GM13977 (cell line): ENCODE measurements at places on chromosomes 11 and 22.
A peak's percentile ranks its signal among the peaks of the same experiment; 100 is the strongest.

GRCh38 chr11:61680622-61681221 lies 531 bp downstream of the DAGLA start:
- DNase-seq = no peak

DNA sequence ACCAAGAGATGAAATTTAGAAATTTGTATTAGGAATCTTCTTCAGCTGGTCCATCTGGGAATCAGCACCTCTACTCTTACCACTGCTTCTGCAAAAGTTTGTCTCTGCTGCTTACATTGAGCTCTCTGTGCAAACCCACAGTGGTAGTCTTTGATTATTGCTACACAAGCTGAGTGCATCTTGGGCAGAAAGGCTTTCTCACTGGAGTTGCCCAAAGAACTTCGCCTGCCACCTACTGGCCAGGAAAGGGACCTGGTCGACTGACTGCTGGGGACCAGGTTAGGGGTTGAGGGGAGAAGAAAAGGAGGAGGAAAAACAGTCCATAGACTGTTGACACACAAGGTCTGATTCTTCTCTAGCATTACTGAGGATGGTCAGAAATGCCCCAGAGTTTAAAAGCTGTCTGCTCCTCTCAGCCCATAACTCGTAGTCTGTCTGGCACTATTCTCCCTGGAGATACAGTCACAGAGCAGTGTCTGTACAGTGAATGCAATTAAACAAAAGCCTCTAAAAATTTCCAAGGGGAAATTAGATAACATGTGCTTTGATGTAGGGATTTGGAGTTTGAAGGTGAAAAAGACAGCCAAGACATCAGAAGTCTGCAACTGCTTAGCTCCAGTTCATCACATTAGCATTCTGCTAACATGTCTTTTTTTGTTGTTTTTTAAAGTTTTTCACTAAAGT lies 215.0 kb upstream of the CTSC start:
- peak; percentile 26 for DNase-seq

GRCh38 chr11:115924744-115925567 lies 420.7 kb upstream of the CADM1 start:
- peak; percentile 60 for DNase-seq

DNA sequence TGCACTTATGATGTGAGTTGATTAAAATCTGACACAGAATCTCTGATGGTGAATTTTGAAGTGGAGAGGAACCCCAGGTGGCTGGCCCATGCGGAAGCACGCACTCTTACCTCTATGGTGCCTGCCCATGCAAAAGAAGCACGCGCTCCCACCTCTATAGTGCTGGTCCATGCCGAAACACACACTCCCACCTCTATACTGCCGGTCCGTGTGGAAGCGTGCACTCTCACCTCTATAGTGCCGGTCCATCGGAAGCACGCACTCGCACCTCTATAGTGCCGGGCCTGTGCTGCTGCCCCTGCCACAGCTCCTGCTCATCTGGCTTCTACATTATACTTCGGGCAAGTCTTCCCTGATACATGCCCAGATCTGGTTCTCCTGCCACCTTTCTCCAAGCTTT lies 36.8 kb upstream of the SLC25A1 start:
- DNase-seq = no peak

- no peak for DNase-seq
Observed at GRCh38 chr11:126669416-126669815, 313.9 kb downstream of the ST3GAL4 start.

DNA sequence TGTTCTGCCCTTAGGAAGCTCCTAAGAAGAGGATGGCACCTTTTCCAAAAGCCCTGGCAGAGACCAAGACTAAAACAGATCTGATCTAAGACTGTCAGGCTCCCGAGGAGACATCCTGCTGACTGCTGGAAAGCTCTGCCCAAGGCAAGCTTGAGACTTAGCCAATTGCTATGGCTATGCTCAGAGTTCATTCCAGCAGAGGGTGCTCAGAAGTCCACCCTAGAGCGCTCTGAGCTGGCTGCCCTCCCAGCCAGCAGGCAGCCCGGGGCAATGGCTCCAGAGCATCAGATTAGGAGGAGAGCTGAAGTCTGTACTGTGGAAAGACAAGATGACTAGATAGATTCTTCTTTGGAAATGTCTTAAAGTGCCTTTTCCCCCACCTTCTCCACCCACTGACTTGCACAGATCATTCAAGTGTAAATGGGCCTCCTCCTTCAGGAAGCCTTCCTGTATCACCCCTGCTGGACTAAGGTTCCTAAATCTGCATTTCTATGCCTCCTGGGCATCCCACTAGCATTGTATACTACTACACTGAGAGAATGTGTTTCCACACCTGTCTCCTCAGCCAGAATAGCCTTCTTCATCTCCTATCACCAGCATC lies 23.4 kb downstream of the LRRC55 start:
- DNase-seq = no peak

DNA sequence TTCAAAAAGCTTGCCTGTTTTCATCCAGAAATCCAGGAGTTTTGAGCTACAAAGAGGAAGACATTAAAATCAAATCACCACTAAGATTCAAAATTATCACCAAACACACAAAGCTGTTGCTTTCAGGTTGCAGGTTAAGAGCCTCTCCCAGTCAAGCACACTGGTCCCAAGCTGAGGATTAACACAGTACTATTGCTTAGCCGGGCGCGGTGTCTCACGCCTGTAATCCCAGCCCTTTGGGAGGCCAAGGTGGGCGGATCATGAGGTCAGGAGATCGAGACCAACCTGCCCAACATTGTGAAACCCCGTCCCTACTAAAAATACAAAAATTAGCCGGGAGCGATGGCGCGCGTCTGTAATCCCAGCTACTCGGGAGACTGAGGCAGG lies 1165.1 kb downstream of the LRRC4C start:
- no peak for DNase-seq

DNA sequence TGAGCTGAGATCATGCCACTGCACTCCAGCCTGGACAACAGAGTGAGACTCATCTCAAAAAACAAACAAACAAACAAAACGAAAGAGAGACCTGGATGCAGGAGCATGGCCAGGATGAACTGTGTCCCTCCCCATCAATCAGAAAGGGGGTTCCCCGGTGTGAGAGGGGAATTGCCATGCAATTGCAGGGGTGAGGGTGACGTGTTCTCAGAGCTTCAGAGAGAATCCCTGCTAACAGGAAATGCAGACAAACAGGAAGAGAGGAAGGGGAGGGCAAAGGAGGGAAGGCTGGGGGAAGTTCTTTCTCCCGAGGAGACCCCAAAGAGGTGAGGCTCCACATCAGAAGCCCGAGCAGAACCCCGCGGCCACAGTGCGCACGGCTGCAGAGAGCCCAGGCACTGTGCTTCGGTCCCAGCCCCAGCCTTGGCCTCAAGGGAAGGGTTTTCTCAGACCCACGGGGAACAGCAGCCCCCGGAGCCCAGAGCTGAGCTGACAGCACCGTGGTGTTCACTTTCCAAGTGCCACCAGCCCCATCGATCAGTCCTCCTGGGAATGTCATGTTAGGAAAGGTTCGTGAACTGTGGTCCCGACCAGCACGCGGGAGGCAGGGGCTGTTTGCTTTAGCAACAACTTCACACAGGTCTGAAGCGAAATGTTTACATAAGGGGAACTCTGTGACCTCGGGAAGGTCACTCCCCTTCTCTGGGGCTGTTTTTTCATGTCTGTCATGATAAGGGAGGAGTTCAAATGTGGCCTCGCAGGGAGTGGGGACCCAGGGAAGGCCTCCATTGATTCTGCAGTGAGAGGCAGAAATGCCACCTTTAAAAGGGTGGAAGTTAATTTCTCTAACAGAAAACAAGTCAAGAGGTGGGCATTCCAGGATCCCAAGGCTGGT lies 108.0 kb upstream of the ANO1 start:
- peak; percentile 58 for DNase-seq

DNA sequence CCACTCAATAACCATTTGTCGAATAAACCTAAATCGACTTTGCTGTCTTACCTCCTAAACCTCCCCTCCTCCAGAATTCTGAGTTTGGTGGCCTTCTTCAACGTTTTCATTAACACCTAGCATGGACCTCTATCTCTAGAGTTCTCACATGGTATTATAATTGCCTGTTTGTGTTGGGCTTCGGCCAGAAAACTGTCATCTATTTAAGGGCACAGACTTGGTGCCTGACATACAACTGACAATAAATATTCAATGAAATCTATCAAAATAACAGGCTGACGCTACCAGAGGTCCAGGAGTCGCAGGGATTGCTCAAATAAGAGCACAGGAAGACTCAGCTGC lies 687 bp downstream of the ALKBH8 start:
- no peak for DNase-seq

- no peak for DNase-seq
Observed at GRCh38 chr11:17790453-17790852, 55.9 kb downstream of the KCNC1 start.

DNA sequence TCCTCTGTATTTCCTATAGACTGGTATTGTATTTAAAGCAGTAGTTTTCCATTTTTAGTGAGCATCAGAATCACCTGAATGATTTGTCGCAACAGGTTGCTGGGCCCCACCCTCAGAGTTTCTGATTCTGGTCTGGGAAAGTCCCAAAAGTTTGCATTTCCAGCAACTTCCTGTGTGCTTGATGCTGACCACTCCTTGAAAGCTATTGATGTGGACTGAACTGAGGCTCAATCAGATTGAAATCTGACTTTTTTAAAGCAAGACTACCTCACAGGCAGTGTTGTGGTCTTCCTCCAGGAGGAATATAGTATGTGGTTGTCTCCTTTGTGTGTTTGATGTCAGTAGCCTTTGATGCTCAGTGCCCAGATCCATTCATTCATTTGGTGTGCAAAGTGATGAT lies 17.2 kb upstream of the MPZL2 start:
- DNase-seq = peak; percentile 32

DNA sequence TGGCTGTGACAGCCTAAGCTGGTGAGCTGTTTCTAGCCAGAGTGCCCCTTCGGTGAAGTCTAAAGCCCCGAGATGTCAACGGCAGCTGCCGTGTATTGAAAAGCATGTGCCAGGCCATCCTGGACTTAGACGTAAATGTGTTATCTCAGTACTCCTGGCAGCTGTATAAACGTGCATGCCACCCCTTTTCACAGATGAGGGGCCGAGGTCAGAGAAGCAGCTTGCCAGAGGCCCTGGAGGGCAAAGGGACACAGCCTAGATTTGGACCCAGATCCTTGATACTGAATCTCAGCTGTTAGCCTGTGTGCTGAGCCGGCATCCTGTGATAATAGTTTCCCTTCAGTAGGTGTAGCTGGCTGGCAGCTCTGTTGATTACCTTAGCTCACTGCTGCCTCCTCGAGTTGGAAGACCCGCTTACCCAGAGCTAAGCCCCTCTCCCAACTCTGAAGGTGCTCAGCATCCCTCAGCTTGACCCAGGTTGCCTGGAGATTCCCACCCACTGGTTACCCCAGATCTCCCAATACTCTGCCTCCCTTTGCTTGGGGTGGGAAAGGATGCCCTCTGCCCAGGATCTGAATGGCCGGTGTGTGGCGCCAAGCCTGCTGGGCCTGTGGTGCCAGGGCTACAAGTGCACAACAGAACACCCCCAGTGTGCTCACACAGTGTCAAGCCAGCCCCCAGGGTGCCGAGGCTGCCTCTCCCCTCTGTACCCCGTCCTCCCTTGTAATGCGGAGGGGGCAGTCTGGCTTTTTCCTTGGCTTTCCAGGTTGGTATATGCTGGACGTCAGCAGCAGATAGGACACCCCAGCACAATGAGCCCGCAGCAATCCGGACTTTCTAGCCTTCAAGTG lies 59.8 kb upstream of the WNT7B start:
- DNase-seq = no peak

DNA sequence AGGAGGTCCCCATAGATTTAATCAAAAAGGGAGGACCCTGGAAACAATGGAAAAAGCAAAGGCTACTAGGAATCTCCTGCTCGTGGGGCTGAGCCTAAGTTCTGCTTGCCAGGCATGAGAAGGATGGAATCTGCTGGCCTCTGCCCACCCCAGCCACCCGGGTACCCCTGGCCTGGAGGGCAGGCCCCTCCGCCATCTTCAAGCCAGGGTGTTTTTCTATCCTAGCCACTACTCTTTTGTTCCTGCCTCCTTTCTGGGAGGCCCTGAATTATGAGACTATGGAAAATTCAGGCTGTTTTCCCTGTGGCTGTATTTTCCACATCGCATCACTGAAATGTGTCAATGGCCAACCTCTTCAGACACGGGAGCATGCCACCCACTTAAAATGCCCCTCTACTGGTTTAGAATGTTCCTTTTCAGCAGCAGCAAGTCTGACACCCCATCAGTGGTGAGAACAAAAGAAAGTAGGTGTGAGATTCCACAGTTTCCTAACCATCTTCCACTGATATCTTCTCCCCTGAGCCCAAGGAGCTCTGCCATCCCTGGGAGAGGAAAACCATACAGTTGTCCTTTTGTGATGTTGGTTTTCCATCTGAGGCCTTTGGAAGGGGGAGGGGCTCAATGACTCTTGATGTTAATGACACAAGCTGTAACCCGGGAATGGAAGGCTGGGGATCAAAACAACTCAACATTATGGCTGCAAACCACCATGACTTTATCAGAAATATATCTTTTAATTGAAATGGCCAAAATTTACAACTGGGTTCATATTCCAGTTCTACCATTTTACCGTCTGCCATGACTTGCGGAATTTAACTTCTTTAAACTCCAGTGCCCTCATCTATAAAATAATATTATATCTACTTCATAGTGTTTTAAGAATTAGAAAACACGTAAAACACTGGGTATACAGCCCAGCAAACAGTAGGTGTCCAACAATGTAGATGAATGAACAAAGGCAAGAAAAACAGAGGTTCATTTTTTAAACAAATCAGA lies 22.2 kb downstream of the DKK3 start:
- no peak for DNase-seq

- no peak for DNase-seq
Observed at GRCh38 chr22:30214703-30215407, 31.7 kb downstream of the LIF start.

- no peak for DNase-seq
Observed at GRCh38 chr11:9875399-9875798, 211.5 kb downstream of the SWAP70 start.

DNA sequence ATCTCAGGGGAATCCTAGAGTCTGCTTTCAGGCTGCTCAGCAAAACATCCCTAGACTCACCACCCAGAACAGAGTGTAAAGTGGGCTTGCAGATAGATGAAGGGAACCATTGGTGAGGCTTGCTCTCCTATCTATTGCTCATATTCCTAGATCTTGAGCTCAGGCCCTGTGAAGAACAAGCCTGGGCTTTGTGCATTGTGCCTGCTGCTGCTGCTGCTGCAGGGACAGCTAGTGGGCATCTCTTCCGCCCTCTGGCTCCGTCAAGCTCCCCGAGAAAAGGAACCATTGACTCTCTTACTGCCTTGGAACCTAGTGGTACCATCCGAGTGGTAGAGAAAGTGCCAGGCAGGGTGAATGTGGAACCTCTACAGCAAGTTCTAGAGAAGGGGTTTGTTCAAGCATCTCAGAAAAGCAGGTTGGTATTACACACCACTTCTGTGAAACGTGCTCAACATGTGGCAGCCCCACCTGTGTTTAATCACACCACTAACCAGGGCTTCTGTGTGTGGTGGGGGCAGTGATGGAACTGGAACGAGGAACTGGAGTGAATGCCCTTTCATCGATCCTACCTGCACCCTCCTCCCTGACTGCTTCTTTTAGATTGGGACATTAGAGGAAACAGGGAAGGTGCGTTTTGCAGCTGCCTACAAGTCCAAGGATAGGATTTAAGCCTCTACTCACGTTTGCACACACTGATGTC lies 4.4 kb downstream of the BACE1-AS start:
- no peak for DNase-seq

DNA sequence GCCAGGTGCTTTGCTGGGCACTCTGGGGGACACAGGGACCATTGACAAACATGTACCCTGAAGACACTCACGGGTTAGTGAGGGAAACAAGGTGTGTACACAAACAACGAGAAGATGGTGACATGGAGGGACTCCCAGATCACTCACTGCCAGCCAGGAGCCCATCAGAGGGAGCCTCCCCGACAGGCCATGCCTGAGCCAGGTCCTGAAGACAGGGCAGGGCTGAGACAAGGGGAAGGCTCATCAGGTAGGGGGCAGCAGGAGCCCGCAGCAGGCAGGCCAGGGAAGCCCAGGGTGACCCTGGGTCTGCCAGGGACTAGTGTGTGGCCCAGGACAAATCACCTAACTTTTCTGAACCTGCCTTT lies 127.9 kb downstream of the BUD13 start:
- no peak for DNase-seq
